A172 (cell line): ENCODE measurements at places on chromosomes 6 and 20. TPM values are rescaled to one million over a fixed set of nuclear protein-coding genes. Genes with fewer than 3 reads are reported as not detected.

- no peak for DNase-seq
These were observed 82.6 kb upstream of the CNKSR3 start for GRCh38 chr6:154593122-154593521.

DNA sequence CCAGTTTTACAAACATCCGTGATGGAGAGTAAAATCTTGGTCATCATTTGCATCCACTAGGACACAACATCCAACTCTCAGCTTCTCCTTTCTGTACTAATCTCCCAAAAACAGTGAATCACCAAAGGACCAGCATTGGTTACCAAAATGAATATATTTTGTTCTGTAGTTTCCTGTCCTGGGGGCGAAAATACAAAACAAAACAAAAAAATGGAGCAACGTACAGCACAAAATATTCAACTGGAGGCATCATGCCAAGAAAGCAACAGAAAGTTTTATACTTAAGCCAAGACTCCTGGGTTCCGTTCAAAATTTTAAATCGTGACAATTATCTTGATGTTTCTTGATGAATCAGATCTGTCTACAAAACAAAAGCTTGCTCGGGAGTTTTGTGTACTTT is 126.6 kb upstream of the CCDC28A start:
- no peak for DNase-seq

DNA sequence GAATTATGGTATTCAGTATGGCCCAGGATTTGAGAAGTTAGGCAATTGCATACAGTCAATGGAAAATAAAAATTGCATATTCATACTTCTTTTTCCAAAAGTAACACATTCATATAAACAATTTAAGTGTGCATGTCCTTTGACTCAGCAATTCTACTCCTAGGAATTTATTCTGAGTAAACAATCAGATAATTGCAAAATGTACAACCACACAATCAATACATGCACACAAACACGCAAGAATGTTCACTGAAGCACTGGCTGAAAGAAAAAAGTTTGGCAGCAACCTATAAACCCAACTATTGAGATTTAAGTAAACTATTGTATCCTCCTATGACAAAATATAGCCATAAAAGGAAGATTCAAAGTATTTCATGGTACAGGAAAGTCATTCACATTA is 1.6 kb downstream of the CYP39A1 start:
- DNase-seq = no peak

- peak; percentile 23 for DNase-seq
These were observed 619 bp downstream of the RREB1 start for GRCh38 chr6:7108196-7108963.

MRPL2 gene
- 29.9 and 30.7 TPM in 2 replicates for total RNA-seq

NT5E gene
- 127 and 155 TPM in 2 replicates for total RNA-seq

RFX6 gene
- total RNA-seq = not detected in 2 replicates

EPHA7 gene
- not detected in 2 replicates for total RNA-seq
